ENCODE measurements at places on chromosomes 1 and 21. TPM values are rescaled to one million over a fixed set of nuclear protein-coding genes. Genes with fewer than 3 reads are reported as not detected.

ZNF593OS gene
- total RNA-seq, result not detected

RHEX gene
- total RNA-seq, result 1.1 TPM

TXNIP gene
- 647 TPM for total RNA-seq

CFAP74 gene
- 0.23 TPM for total RNA-seq

CDC73 gene
- 34.9 TPM for total RNA-seq

ZNF648 gene
- 0.76 TPM for total RNA-seq

NR5A2 gene
- total RNA-seq, result 2.2 TPM

OPRD1 gene
- total RNA-seq, result 0.23 TPM

CR1 gene
- total RNA-seq, result 14.7 TPM

CNST gene
- total RNA-seq, result 22.9 TPM

RAB3B gene
- 3.7 TPM for total RNA-seq

GNG4 gene
- 2.6 TPM for total RNA-seq

F3 gene
- total RNA-seq, result 35.3 TPM

CELA3A gene
- total RNA-seq, result 0.23 TPM

KRTAP20-1 gene
- total RNA-seq, result not detected

MUL1 gene
- 29.3 TPM for total RNA-seq

CFHR3 gene
- 0.23 TPM for total RNA-seq

SPRR3 gene
- total RNA-seq, result 0.58 TPM

SLC44A3 gene
- 41.0 TPM for total RNA-seq

LCE6A gene
- total RNA-seq, result not detected

NOL9 gene
- total RNA-seq, result 27.9 TPM

ADCY10 gene
- 0.18 TPM for total RNA-seq

SERINC2 gene
- total RNA-seq, result 24.8 TPM

TCHH gene
- total RNA-seq, result 0.06 TPM
